Stimulated activated CD8-positive, alpha-beta memory T cell treated with anti-CD3 and anti-CD28 coated beads, Interleukin-12 subunit alpha, Interleukin-12 subunit beta, amount 100 ng/mL, for 1 hour (primary cell): ENCODE measurements at places on chromosomes 7 and 10.

DNA sequence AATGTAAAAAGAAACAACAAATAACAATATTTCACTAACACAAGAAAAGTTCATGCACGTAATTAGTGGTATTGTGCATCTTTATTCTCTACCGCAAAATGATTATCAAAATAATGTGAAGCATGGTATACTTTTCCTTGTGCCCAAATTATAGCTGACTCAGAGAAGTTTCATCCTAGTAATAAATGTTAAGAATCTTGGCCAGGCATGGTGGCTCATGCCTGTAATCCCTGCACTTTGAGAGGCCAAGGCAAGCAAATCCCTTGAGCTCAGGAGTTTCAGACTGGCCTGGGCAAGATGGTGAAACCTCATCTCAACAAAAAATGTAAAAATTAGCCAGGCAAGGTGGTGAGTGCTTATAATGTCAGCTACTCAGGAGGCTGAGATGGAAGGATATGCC is 105.0 kb downstream of the KMT2C start:
- DNase-seq: no peak

GRCh38 chr10:111298031-111298430 is 221.2 kb downstream of the ADRA2A start:
- no peak for DNase-seq

- no peak for DNase-seq
Observed at GRCh38 chr10:118729641-118730258, 25.0 kb downstream of the CACUL1 start.

DNA sequence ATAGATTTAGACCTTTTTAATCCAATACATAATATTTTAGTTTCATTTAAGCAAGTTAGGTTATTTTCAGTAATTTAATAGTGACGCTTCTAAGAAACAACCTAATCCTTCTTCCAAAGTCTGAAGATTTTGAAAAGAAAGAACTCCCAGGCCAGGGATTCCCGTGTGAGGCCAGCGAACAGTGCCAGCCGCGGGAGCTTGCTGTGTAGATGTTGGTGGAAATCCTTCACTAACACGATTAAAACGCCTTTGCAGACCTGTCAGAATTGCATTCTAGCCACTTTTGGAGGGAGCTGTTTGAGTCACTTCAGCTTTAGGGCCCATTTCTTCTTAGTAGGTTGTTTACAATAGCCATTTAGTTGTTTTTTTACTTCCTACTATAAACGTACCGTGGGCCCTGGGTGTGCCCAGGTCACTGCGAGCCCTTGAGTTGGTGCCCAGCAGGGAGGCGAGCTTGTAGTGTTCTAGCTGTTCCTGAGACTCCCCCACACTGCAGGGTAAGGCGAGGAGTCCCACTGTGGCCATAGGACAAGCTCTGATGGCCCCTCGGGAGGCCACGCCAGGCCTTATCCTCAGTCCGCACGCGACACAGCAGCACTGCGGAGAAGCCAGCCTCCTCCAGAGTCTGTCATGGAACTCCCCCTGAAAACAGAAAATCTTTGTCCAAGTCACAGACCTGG is 32.3 kb downstream of the PPP2R2D start:
- DNase-seq: no peak

GRCh38 chr10:13633689-13634088 is 46.9 kb downstream of the PRPF18 start:
- DNase-seq: no peak

DNA sequence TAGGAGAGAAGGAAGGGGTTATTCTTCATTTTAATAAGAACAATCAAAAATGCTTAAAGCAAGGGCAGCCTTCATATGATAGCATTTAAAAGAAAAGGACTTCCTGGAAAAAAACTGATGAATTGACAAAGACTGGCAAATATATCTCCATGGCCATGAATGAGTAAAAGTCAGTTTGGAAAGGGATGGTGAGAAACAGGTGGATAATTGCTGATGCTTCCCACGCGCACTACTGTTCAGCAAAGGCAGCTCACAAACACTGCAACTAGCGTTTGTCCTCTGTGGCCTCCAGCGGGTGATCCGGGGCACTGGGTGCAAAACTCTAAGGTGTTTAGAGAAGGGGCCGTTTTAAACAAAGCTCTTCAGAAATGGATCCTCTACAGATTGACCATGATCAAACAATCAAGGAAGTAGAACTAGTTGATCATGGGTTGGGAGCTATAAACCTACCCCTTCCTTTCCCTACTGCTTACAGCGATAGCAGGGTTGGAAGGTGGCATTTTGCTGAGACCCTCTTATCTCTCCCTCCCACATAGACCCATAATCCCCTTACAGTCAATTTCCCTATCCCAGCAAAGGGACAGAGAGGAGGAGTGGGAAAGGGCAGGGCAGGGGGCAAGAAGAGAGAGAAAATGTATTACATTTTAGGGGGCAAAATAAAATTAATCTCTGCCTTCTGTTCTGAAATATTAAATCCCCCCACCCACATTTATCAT is 53.8 kb downstream of the SMURF1 start:
- DNase-seq: no peak

DNA sequence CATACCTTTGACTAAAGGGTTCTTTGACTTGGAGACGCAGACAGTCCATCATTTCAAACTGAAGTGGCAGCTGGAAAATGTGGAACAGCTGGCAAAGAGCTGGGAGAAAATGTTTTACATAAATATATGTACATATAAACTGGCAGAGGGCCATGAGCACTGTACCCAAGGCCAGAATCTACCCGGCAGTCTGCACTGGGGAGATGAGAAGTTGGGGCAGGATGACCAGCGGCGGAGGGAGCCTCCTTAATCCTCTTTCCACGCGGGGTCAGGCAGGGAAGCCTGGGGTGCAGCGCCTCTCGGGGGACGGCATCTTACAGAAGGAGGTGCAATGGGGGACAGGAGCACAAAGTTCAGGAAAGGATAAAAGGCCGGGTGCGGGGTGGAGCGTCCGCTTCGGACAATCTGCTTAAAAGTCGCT is 1.3 kb downstream of the GLI3 start:
- no peak for DNase-seq

GRCh38 chr10:132414402-132415016 is 17.5 kb downstream of the PWWP2B start:
- DNase-seq: no peak

GRCh38 chr10:78313636-78314035 is 280.0 kb downstream of the RPS24 start:
- DNase-seq: no peak

- no peak for DNase-seq
Observed at GRCh38 chr10:3215153-3215775, 42.7 kb upstream of the PITRM1 start.

DNA sequence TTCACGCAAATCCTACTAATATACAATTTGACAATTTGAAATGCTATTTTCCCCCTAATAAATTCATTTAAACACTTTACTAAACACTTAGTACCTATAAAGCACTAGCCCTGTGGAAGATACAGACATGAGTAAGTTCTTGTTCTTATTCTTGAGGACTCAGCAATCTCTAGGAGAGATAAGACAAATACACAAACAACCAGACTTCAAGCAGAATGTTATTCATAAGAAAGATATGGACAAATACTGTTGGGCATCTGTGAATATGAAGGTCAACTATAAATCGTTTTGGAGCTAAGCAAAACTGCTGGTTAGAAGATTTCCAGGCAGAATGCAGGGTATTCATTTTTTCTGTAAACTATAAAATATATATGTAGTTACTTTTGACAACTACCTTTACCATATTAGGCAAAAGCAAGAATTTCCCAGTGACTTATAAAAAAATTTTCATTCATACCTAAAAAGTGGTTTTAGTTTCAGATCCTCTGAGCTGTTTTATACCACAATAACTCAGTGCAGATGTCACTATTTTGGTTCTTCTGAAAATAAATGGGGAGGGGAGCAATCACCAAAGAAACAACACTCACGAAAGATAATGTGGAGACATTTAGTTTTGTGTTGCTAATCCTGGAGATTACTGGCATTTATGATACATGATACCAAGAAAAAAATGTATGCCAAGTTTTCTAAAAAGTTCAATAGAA is 3.8 kb downstream of the VPS41 start:
- no peak for DNase-seq

DNA sequence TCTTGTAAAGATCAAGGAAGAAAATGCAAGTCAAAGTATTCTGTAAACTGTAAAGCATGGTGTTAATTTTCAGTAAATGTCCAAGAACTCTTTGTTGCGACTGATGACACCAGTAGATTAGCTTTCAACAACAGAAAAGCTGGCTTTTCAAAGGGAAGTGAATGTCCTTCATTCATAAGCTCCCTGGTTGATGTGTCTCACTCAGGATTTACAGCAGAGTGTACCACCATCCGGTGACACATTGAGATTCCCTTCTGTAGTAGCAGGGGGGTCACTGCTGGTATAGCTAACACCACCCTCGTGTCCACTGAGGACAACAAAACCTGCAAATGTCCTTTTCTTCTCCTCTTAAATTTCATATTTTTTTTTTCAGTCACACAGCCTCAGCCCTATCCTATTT is 253.4 kb downstream of the SORCS1 start:
- no peak for DNase-seq

GRCh38 chr7:23662124-23662983 is 17.6 kb upstream of the FAM221A start:
- no peak for DNase-seq

- no peak for DNase-seq
Observed at GRCh38 chr10:34707656-34708055, 107.4 kb downstream of the PARD3 start.

DNA sequence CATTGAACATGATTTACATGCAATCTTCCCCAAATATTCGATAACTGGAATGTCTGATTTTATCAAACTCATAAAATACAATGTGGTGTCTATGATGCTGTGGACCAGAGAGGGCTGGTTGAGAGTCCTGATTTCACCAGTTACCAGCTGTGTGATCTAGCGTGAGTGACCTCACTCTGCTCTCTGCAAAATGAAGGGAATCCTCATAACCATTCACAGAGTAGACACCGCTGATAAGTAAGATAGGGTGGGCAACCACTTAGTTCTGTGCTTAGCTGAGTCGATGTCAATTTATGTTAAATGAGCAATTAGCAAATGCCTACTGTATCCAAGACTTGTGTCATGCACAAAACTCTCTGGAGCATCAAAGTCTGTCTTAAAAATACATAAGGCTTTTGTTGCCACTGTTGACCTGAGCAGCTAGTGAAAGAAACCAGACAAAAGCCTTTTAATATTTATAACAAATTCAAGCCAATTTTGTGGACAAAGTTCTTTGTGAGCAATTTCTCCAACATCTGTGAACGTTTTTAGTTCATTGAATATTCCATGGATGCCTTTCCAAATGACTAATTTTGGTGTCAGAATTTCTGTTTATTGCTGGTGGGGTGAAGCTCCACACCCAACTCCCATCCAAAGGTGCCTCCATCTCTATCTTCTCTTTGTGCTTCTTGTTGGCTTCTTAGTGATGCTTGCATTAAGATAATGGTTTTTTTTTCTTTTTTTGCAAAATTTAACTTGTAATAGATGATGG is 314.2 kb downstream of the ADRA2A start:
- no peak for DNase-seq

- no peak for DNase-seq
Observed at GRCh38 chr10:90968328-90969081, 47.6 kb upstream of the ANKRD1 start.

DNA sequence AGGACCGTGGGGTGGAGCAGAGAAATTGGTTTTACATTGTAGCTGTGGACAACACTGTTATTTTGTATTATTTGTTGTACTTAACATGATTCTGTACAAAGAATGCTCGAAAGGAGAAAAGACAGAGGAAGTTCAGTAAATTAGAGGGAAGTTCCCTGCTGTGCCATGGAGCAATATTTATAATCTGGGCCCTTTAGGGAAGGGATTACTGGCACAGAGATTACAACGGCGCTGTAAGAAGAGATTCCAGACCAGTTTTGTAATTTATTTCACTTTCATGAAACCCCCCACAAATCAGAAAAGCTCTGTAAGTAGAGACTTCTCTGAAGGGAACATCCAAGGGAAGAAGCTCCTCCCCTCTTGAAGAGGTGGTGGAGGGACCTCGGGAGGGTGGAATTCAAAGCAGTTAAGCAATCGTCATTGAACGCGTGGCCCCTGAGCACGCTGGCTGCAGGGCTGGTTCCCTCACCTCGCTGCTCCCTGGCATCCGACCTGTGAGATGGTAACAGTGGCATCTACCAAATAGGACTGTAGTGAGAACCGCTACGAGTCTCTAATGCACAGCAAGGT is 113.5 kb downstream of the KLF6 start:
- no peak for DNase-seq

DNA sequence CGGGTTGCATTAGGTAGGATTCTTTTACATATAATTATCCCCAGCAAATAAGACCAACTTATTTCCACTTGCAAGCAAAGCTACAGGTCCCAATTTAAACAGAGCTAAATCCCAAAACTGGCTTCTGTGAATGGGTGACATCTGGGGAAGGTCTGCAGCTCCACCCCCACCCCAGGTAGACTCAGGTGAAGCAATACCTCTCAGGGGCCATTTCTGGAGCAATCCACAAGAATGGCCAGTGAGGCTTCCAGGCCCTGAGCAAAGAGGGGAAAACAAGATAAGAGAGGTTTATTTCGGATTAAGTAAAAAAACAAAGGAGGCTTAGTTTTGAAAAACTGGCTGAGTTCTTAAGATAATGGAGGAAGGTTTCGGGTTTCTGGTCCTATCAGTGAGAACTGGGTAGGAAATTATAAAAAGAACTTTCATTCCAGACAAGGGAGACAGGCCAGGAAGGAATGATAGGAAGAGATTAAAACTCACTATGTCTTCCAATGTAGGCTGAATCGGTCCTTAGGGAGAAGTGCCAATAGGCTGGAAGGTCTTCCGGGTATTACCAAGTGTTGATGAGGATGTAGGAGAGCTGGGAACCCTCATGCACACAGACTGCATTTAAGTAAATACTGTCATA is 25.4 kb downstream of the SH3PXD2A start:
- no peak for DNase-seq

DNA sequence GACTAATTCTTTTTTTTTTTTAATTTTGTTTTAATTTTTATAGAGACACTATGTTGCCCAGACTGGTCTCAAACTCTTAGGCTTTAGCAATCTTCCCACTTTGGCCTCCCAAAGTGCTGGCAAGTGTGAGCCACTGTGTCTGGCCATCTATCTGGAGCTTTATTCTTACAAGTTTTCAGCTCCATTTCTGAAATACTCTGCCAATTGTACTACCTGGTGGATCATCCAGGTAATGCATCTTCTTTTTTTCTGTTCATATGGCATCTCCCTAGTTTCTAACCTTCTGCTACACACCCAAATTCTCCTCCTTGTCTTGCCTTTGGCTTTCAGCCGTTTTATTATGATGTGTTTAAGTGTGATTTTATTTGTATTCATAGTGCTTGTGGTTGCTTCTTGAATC is 40.2 kb downstream of the ZNF365 start:
- DNase-seq: no peak
